T-helper 2 cell treated with Interferon-gamma antibody and Interleukin-4, amounts not matched to agents 5 μg/mL and 100 μg/mL, for 36 hours (primary cell): ENCODE measurements at places on chromosomes 5 and 9.

DNA sequence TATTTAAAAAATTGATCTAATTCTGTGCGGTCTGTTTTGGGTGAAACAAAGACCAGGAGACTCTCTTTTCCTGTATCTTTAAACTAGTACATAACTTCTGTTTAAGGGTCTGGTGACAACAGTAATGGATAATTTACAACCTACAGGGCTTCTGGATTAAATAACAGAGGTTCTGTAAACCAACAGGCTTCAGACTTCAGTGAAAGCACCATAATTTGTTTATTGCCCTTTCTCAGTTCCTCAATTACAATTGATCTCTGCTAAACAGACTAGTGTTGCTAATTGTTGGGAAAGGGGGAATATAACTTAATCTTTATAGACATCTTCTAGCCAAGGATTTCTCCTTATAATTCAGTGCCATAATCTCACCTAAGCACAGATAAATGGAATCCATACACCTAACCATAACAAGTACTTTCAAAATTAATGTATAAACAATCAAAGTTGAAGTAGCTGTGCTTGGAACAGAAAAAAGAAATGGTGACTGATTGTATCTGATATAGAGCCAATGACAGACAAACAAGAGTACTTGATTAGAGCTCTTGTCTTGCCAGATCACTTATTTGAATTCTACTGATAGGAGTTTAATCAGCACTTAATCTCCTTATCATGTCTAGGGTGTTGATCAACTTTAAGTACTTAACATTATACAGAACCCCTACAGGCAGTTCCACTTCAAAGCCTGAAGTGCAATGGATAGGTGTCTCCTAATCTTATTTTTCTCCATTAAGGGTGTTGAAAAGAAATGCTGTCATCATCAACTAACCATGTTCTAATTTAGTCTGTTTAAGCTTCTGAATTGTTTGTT is 536.0 kb downstream of the NR2F1-AS1 start:
- DNase-seq: no peak

DNA sequence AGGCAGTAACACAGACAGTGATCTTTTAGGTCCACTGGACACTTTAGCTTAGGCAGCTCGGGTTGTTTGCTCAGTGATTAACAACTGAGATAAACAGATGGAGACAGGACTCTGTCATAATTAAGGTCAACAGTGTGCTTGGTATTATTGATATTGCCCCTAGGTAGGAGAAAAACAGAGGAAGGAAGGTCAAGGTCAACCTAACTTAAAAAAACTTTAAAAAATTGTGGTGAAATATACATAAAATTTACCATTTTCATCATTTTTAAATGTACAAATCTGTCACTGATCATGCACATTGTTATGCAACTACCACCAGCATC is 2.1 kb upstream of the HSPA4 start:
- DNase-seq: no peak

DNA sequence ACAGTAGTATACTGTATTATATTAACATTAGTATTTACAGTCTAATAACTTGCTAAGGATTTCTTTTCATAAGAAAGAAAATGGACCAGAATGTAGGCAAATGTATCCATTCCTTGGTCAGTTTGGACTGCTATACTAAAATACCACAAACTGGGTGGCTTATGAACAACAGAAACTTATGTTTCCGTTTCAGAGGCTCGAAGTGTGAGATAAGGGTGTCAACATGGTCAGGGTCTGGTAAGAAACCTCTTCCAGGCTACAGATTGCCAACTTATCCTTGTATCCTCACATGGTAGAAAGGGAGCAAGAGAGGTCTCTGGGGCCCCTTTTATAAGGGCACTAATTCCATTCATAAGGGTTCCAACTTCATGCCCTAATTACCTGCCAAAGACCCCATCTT is 9.2 kb upstream of the ESM1 start:
- DNase-seq: no peak

DNA sequence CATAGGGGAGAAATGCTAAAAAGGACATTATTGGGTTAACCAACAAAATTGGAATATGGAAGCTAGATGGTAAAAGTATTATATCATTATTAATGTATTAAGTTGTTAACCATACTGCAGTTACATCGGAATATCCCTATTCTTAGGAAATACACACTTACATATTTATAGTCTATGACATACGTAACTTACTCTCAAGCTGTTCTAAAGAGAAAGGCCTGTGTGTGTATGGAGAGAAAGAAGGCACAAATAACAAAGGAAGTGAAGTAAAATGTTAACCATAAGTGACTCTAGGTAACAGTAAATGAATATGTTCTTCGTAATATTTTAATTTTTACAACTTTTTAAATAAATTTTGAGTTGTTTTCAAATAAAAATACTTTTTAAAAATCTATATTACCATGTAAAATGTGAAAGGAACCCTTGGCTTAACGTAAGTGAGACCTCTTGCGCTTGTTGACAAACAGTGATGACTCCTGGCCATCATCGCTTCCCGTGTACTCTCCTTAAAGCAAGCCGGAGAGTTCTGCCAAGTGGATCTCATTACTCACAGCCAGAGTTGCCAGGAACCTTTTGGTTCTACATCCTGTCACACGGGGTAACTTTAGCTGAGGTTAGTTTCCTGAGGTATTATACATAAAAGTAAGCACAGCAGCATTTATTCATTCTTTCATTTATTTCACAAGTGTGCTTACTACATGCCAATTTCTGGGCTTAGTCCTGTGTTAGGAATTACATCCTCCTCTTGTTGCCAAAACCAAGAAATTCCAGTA is 165.4 kb downstream of the EPB41L4A start:
- no peak for DNase-seq

GRCh38 chr5:68762201-68762600 is 331.6 kb upstream of the SLC30A5 start:
- no peak for DNase-seq

DNA sequence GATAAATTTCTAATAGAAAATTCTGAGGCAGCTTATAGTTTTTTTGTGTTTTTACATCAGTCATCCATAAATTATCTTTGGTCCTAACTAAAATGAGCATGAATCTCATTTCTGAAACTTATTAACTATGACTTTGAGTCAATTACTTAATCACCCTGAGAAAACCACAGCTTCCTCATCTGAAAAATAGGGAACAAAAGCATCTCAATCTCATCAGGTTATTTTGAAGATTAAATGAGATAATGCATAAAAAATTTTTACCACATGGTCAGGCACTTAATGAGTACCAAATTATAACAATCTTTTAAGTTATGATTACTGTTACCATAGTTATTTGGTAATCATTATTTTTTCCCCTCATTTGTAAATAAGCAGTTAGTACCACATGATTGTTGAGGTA is 279.1 kb downstream of the MAST4 start:
- DNase-seq: no peak

DNA sequence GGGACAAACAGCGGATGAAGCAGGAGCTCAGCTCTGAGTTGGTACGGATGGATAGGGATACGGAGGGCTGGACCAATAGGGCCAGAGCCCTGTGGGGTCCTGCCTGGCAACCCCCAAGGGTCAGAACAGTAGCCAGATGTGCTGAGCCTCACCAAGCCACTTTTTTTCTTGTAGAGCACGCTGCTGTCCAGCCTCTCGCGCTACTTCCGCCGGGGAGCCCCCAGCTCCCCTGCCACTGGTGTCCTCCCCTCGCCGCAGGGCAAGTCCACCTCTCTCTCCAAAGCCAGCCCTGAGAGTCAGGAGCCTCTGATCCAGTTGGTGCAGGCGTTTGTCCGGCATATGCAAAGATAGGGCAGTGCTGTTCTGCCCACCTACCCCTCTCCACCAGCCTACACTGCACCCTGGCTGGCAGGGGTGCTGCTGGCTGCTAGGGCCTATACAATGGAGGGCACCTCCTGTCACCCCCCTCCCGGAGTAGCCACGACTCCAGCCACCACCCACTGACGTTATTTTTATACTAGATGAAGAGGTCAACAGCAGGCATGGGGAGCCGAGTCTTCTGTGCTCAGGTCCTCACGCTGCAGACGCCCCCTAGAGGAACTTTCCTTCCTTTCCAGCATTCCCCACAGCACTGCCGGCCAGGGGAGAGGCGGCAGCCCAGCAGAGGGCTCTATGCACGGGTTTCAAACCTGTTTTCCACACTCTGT is 21.6 kb downstream of the SH3GLB2 start:
- DNase-seq: peak; percentile 30

DNA sequence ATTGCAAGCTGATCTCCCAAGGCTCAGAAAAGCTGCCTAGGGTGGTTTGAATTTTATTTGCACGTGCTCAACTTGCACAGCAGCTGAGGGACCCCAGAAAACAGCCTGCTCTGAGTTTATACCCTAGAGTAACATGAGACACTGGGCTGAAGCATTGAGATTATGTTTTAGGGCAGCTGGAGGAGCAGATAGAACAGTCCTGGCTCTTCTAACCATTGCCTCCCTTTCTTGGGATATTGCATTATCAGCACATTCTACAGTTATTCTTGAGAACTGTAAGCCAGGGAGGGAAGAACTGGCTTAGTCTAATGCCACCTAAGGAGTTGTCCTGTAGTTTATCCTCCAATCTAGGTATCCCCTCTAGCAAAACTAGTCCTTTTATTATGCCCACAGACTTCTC is 10.3 kb downstream of the SMC2 start:
- no peak for DNase-seq

DNA sequence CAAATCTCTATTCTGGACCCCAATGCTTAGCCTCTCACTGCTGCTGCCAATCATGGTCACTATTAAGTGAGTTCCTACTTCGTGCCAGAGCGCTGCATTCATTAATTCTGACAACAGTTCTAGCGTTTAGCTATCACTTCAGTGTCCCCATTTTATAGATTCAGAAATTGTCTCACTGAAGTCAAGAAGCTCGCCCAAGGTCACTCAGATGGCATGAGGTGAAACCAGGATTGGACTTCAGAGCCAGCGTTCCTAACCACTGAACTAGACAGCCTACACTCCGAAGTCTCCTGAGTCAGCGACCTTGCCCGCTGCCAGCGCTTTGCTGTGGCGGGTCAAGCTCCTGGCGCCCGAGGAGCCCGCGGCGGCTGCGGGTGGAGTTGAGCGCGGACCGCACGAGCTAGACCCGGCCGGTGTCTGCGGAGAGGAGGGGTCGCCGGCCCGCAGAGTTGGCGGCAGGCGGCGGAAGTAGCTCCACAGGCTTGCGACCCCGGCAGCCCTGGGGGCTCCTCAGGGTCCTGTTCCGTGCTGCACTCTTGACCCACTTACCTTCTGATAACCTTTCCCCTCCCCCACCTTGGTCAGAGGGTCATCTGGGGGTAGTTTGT is 2.1 kb upstream of the GABRB2 start:
- no peak for DNase-seq

GRCh38 chr5:71778678-71779276 is 59.7 kb downstream of the CARTPT start:
- DNase-seq: no peak

DNA sequence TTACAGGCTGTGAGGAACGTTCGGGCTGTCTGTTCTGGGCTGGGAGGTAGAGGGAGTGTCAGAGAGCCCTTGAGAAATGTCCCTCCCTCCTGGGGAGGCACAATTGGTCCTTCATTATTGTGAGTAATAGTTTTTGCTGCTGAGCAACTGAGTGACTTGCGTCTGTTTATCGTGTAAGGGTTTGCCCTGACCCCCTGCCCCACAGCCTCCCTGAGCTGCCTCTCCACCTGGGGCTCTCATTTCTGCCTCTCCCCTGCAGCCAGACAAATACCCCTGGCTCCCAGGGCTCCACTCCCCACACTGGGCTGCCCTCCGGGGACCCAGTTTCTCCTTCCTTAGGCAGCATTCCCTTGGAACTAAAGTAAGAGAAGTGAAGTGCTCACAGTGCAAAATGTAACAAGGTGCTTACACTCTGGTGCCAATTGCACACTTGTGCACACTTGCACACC is 174.9 kb upstream of the MVB12B start:
- no peak for DNase-seq

- DNase-seq: no peak
Measured at GRCh38 chr5:322942-323879, 1.7 kb downstream of the AHRR start.

GRCh38 chr9:6632516-6633183 is 12.9 kb downstream of the GLDC start:
- no peak for DNase-seq

DNA sequence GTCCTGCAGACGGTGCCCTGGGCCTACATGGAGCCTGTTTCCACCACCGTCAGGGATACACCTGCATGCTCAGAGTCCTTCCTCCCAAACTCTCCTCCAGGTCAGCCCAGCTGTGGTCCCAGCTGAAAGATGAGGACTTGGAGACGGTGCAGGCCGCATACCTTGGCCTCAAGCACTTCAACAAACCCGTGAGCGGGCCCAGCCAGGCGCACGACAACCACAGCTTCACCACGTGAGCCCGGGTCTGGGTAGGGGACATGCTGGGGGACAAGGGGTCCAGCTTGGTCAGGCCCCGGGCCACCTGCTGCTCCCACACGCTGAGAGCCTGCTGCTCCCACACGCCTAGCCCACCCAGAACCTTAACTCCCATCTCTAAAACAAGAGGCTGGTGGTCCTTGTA is 16.6 kb upstream of the CARD19 start:
- no peak for DNase-seq

- DNase-seq: no peak
Measured at GRCh38 chr9:83208065-83208850, 145.3 kb upstream of the RASEF start.

GRCh38 chr5:850511-851006 is at the start of gene ZDHHC11:
Gene ZDHHC11 (minus strand): TSS chr5:850986. CDS start chr5:850602, 384 bp downstream.
- no peak for DNase-seq

- no peak for DNase-seq
Measured at GRCh38 chr9:90838581-90839154, 37.0 kb downstream of the SYK start.

DNA sequence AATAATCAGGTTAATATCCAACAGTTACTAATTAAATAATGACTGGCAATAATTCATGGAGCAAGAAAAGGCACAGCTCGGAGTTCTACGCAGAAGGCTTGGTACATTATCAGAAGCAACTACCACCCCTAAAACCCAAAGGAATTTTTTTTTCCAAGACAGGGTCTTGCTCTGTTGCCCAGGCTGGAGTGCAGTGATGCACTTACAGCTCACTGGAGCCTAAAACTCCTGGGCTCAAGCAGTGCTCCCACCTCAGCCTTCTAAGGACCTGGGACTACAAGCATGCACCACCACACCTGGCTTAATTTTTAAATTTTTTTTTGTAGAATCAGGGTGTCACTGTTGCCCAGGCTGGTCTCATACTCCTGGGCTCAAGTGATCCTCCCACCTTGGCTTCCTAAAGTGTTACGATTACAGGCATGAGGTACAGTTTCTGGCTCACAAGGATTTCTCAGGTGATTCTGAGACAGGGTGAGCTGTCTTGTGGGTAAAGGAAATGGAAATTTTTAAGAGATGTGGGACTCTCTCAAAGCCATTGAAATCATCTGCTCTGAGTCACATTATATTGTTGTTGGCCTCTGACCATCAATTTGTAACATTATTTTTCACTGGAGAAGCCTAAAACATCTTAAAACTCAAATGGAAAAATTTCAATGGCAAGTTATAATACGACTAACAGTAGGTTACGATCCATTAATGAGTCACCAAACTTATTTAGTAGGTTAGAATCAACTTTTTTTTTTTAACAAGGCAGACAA is 19.7 kb upstream of the HSDL2 start:
- DNase-seq: no peak

GRCh38 chr9:73210886-73211666 is 59.4 kb downstream of the ANXA1 start:
- DNase-seq: no peak

- no peak for DNase-seq
Measured at GRCh38 chr9:121333950-121334773, 35.9 kb downstream of the STOM start.
